ENCODE measurements at places on chromosomes 3 and 15. TPM values are rescaled to one million over a fixed set of nuclear protein-coding genes. Genes with fewer than 3 reads are reported as not detected.
A peak's percentile ranks its signal among the peaks of the same experiment; 100 is the strongest.

DNA sequence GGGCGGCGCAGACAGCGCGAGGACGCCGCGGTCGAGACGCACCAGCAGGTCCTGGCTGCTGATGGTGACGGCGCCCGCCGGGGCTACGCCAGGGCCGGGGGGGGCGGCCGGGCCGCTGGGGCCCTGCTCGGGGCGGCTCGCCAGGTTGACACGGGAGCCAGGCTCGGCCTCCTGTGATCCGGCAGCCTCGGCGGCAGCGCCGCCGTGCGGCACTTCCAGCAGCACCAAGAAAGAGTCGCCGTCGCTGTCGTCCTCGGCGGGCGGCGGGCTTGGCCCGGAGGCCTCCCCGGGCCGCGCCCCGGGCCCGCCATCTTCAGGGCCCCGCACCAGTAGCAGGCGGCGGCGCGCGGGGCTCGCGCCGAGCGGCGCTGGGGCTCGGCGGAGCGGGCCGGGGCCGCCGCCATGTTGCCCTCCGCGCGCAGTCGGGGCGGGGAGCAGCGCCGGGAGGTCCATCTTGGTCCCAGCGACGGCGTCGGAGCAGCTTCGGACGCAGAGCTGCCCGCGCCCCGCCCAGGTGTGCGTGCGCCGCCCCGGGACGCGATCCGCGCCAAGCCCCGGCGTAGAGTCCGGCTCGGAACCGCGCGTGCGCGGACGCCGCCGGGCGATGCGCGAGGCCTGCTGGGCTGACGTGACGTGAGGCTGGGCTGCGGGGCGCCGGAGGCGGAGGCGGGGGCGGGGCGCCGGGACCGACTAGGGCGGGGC, at the start of gene ZXDC:
ZXDC (minus strand) TSS at position 479 of the 702 bp plus-strand sequence; CDS start at position 453, 26 bp downstream.
- peaks cover 6% of the 10 kb centered on the region for H3K36me3 ChIP-seq
- peaks cover 54% of the 10 kb centered on the region for H3K4me1 ChIP-seq
- peak; percentile 100 for DNase-seq

DNA sequence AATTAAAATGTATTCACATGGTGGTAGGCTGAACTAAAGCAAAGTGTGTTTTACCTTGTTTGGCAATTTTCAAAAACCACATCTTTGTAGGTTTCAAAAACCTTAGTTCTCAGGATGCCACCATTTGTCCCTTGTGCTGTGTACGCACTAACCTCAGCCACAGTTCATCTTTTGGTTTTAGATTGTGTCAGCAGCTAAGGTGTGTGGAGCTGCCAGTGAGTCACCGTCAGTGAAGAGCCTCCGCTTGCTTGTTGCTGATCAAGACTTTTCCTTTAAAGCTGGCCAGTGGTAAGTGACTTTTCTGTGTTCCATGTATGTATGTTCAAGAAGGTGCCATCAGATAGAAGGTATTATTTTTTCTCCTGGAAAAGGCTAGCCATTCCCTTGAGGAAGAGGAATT, 21.1 kb downstream of the OXNAD1 start:
- H3K27me3 ChIP-seq: no peaks in the 10 kb centered on the region
- no peaks in the 10 kb centered on the region for H3K36me3 ChIP-seq
- no peak for DNase-seq
- no peak overlapping the region for H3K27ac ChIP-seq

- H3K4me1 ChIP-seq: no peaks in the 10 kb centered on the region
- no peak overlapping the region for H3K27ac ChIP-seq
- no peak for DNase-seq
These were observed 740.5 kb downstream of the EPHA3 start for GRCh38 chr3:89847955-89848354.

The SUSD5 gene
- total RNA-seq: 0.86 TPM

GRCh38 chr3:78139166-78139565, 1099.3 kb downstream of the ROBO2 start:
- no peak for DNase-seq
- H3K27ac ChIP-seq: no peak overlapping the region
- H3K27me3 ChIP-seq: no peaks in the 10 kb centered on the region
- H3K36me3 ChIP-seq: no peaks in the 10 kb centered on the region
- no peak overlapping the region for H3K4me3 ChIP-seq

The PDZRN3 gene
- total RNA-seq: 50.3 TPM

GRCh38 chr15:40511093-40511471, 40.3 kb downstream of the CHST14 start:
- peak overlapping the region; percentile 52 for H3K4me3 ChIP-seq
- DNase-seq: no peak
- no peaks in the 10 kb centered on the region for H3K27me3 ChIP-seq
- H3K4me1 ChIP-seq: peaks cover 19% of the 10 kb centered on the region
- peak overlapping the region; percentile 57 for H3K27ac ChIP-seq
- no peaks in the 10 kb centered on the region for H3K36me3 ChIP-seq

The PP2D1 gene
- not detected for total RNA-seq

GRCh38 chr3:148042663-148043445, 633.7 kb downstream of the ZIC1 start:
- no peaks in the 10 kb centered on the region for H3K4me1 ChIP-seq
- no peak for DNase-seq
- no peaks in the 10 kb centered on the region for H3K36me3 ChIP-seq
- no peaks in the 10 kb centered on the region for H3K27me3 ChIP-seq
- H3K27ac ChIP-seq: no peak overlapping the region

The TRPC1 gene
- total RNA-seq: 10.5 TPM

DNA sequence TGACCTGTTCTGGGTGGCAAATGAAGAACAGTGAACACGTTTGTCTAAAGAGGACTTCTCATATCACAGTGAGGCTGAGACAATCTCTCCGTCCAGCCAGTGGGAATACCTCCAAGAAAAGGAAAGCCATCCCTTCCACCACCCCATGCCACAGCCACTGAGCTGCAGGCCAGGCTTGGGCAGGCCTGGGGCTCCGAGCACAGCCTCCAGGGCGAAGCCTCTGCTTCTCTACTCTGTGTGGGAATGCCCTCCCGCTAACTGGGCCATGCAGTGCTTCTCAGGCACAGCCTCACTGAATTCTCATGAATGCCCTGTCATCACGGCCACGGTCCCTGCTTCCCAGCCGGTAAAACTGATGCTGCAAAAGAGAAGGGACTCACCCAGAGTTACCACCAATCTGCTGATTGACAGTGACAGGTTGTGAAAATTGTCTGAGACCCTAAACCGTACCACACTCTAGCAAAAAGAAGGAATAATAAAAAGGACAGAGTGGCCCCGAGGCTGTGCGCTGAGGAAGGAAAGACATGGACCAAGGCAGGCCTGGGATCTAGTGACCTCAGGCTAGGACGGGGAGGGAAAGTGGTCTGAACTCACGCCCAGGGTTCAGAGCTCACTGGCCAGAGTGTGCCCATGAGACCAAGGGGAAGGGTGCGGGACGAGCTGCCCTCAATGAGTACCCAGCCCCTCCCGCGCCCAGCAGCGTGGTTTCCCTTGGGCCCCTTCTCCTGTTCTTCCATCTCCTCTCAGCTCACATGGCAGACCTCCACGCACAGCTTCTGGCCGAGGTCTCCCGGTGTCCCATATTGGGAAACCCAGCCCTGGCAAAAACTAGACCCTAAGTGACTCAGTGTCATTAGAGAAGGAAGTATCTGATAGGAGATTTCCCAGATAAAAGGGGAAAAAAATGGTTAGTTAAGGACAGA, 52.8 kb downstream of the DHX30 start:
- H3K27me3 ChIP-seq: no peaks in the 10 kb centered on the region
- no peak for DNase-seq
- H3K4me3 ChIP-seq: no peak overlapping the region
- no peak overlapping the region for H3K27ac ChIP-seq
- no peaks in the 10 kb centered on the region for H3K4me1 ChIP-seq
- H3K36me3 ChIP-seq: peaks cover 53% of the 10 kb centered on the region

GRCh38 chr3:81585056-81585455, 176.4 kb downstream of the GBE1 start:
- H3K4me3 ChIP-seq: no peak overlapping the region
- no peaks in the 10 kb centered on the region for H3K27me3 ChIP-seq
- no peaks in the 10 kb centered on the region for H3K4me1 ChIP-seq
- H3K27ac ChIP-seq: no peak overlapping the region
- H3K36me3 ChIP-seq: no peaks in the 10 kb centered on the region

GRCh38 chr3:136387031-136387430, 136.9 kb downstream of the PCCB start:
- H3K36me3 ChIP-seq: no peaks in the 10 kb centered on the region
- H3K27me3 ChIP-seq: no peaks in the 10 kb centered on the region
- no peak overlapping the region for H3K27ac ChIP-seq
- no peak for DNase-seq
- H3K4me1 ChIP-seq: peaks cover 2% of the 10 kb centered on the region
- H3K4me3 ChIP-seq: no peak overlapping the region

GRCh38 chr3:71721651-71722157, 3.5 kb downstream of the EIF4E3 start:
- no peak for DNase-seq
- H3K27me3 ChIP-seq: no peaks in the 10 kb centered on the region
- H3K4me3 ChIP-seq: no peak overlapping the region
- H3K4me1 ChIP-seq: peaks cover 23% of the 10 kb centered on the region

DNA sequence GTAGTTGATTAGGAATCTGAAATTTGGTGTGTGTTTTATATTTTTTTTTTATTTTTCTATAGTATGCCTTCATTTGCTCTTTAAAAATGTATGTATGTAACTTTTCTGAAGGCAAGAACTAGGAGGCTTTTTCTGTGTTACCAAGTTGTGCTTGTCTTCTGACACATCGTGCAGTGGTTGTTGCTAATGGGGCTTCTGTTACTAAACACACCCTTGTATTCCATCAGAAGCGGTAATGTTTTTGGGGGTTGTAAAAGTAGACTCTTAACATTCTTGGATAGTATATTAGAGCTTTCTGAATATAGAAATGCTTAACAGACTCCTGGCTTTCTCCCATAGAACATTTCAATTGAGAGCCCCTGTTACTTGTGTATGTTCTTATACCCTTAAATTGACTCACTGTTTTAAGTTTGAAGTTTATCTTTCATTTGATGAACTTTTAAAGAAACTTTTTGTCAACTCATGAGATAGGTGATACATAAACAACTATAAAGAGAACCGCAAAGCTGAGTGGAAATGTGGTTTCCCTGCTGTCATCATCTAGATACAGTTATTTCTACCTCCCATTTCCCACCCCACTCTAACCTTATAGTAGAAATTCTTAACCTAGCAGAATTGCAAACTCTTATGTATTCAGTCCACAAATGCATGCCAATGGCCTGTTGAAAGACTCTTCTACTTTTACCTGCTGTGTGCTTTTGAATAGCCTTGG, 2.5 kb downstream of the TIPARP start:
- DNase-seq: no peak
- H3K36me3 ChIP-seq: peaks cover 5% of the 10 kb centered on the region
- H3K27me3 ChIP-seq: no peaks in the 10 kb centered on the region
- H3K4me3 ChIP-seq: peak overlapping the region; percentile 87

DNA sequence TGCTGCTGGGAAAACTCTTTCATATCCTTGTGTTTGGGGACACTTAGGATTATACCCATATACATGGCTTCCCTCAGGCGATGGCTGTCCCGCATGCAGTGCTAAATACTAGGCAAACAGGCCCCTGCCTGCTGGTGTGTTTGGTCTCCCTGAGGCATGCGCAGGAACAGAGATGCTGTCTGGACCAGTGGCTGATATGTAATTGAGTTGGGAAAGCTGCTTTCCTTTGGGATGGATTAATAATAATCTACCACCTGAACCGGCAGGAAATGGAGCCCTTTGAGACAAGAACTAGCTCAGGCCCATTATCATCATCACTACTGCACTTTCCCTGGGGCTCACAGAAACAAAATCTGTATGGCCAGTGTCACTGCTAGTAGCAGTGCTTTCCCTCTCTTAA, 18.0 kb downstream of the ZDHHC3 start:
- no peak for DNase-seq
- no peak overlapping the region for H3K4me3 ChIP-seq
- no peak overlapping the region for H3K27ac ChIP-seq
- peaks cover 32% of the 10 kb centered on the region for H3K36me3 ChIP-seq

- H3K4me3 ChIP-seq: no peak overlapping the region
- H3K36me3 ChIP-seq: no peaks in the 10 kb centered on the region
- no peaks in the 10 kb centered on the region for H3K27me3 ChIP-seq
- peak; percentile 15 for DNase-seq
These were observed 241.9 kb downstream of the ALCAM start for GRCh38 chr3:105608623-105609022.

DNA sequence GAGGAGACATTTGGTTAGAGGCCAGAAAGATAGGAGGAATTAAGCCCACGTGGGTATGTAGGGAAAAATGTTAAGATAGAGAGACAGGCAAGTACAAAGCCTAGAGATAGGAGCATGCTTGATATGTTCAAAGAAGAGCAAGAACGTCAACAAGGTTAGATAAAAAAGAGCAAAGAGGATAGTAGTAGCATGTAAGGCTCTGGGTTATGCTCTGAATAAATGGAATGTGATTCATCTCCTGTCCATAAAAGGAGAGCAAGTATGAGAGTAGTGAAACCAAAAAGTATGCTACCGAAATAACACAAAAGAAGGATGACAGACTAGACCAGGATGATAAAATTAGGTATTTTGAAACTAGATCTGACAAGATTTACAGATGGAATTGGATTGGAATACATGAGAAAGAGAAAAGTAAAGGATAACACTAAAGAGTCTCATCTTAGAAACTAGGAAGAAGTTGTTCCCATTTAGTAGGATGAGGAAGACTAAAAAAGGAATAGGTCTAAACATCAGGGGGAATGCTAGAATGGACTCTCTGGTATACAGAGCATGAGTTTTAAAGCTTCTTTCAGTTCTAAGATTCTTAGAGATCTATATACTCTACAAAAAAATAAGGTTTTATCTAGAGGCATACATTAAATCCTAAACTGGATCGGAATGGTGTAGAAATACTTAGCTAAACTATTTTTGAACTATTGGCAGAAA, 59.1 kb downstream of the TRPM7 start:
- no peaks in the 10 kb centered on the region for H3K4me1 ChIP-seq
- DNase-seq: no peak
- no peaks in the 10 kb centered on the region for H3K27me3 ChIP-seq
- H3K36me3 ChIP-seq: peaks cover 30% of the 10 kb centered on the region
- H3K27ac ChIP-seq: no peak overlapping the region

DNA sequence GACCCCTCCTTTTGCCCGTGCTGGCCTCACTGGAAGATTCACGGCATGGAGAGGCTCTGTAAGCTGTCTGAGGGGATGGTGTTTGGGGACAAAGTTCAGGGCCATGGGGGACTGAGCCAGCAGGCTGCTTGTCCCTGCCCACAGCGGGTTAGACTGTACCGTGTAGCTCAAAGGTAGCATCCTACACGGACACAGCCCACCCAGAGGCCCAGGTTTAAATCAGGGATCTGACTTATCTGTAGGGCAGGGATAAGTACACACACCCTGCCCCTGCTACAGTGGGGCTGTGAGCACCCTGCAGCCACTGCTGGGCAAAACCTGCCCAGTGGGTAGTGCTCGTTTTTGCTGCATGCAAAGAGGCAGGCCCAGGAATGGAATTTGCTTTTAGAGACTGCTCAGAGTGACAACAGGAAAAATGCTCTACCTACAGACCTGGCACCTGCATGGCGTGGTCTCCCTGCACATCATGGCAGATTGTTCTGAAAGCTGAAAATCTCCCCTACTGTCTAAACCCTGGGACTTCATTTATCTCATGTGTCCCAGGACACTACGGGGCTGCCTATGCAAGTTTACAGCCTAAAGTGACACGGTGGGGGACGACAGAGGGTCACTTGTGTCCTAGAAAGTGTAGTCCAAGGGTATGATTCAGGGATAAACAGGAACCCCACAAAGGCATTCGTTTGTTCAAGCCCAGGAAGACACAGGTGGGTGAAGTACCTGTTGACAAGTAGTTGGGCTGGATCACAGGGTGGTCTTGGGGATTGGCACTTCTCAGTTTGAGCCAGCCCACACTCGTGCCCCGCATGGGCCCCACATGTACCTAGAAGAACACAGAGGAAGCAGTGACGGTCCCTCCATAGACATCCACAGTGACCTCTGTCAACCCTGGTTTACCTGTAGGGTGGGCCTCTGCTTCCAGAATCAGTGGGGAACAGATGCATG, 27.7 kb downstream of the CHDH start:
- H3K4me3 ChIP-seq: no peak overlapping the region
- H3K4me1 ChIP-seq: no peaks in the 10 kb centered on the region
- H3K27me3 ChIP-seq: no peaks in the 10 kb centered on the region
- peaks cover 9% of the 10 kb centered on the region for H3K36me3 ChIP-seq
- no peak for DNase-seq
- no peak overlapping the region for H3K27ac ChIP-seq
